ENCODE measurements at places on chromosomes 6 and 20. TPM values are rescaled to one million over a fixed set of nuclear protein-coding genes. Genes with fewer than 3 reads are reported as not detected.

The GSTA3 gene
- not detected for total RNA-seq

The MAP7 gene
- total RNA-seq: 23.2 TPM

The CFB gene
- 74.9 TPM for total RNA-seq

The LINC00237 gene
- total RNA-seq: not detected

The ANKRD60 gene
- total RNA-seq: not detected

The HRH3 gene
- not detected for total RNA-seq

The SMIM26 gene
- 59.5 TPM for total RNA-seq

The DUSP15 gene
- 2.4 TPM for total RNA-seq

The SLC44A4 gene
- 23.1 TPM for total RNA-seq

The DNAH8 gene
- 0.17 TPM for total RNA-seq

The TNFRSF21 gene
- total RNA-seq: 28.9 TPM

The RAET1G gene
- 1.2 TPM for total RNA-seq

The SYNJ2 gene
- total RNA-seq: 7.2 TPM

The PHF10 gene
- total RNA-seq: 46.1 TPM

The CST7 gene
- total RNA-seq: 9.6 TPM

The ULBP2 gene
- 2.3 TPM for total RNA-seq

The TMEM200A gene
- total RNA-seq: 5.9 TPM

The MYLK2 gene
- not detected for total RNA-seq

The NFS1 gene
- 19.5 TPM for total RNA-seq

The PSMA7 gene
- total RNA-seq: 209 TPM

The DDO gene
- total RNA-seq: 7.1 TPM

The SLC35D3 gene
- total RNA-seq: not detected

The TMC2 gene
- 0.43 TPM for total RNA-seq

The C20orf141 gene
- not detected for total RNA-seq

The ANKRD66 gene
- total RNA-seq: not detected

The OR2J3 gene
- not detected for total RNA-seq

The EEF1A2 gene
- 0.67 TPM for total RNA-seq

The SMLR1 gene
- total RNA-seq: not detected

The PKIB gene
- 2.1 TPM for total RNA-seq

The TREML1 gene
- 2.5 TPM for total RNA-seq

The UNC5CL gene
- 1.4 TPM for total RNA-seq

The FILIP1 gene
- total RNA-seq: 21.6 TPM

The ZHX3 gene
- total RNA-seq: 45.3 TPM

The PRL gene
- total RNA-seq: not detected

All from upper lobe of right lung (tissue), 1 donor.